ENCODE measurements at places on chromosomes 4 and X.

GRCh38 chrX:74931214-74931613 lies 6.0 kb upstream of the NEXMIF start:
- no peak for DNase-seq

DNA sequence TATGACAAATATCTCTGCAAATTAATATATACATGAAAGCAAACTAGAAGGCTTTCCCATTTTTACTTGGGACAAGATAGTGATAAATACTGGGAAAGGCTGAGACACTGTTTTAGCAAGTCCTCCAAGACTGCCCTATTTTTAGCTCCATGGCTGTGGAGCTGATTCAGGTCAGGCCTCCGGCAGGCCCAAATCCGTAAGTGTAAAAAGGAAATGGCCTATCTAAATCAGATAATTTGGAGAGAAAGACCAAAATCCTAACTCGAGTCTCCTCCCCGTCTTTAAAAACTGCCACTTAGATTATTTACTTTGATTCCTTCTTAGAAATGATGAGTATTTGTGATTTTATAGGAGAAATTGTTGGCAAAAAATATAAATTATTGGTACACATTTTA lies 2.9 kb downstream of the OTUD4 start:
- no peak for DNase-seq

GRCh38 chr4:96703265-96703664 lies 863.4 kb downstream of the PDHA2 start:
- DNase-seq = no peak

GRCh38 chrX:43949669-43950068 lies 23.5 kb downstream of the NDP start:
- peak; percentile 23 for DNase-seq

- no peak for DNase-seq
These were observed 156.6 kb downstream of the GATB start for GRCh38 chr4:151604238-151604637.

DNA sequence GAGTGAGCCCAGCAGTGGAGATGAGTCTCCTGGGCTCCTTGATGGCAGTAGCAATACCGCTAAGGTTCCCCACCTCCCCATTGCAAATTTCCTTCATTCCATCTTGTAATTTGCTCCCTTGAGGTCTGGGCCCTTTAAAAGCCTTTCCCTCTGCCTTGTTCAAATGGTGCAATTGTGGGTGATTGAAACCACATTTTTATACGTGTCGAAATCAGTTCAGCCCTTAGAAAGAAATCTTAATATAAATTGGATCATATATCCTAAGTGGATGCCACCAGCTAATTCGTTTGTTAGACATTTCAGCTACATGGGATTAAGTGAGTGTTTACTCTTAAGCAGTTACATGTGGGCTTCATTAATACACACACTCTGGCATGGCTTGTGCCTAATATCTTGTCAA lies 68.6 kb downstream of the NHS start:
- DNase-seq = no peak

- DNase-seq = no peak
These were observed 3.6 kb downstream of the DRP2 start for GRCh38 chrX:101223226-101223625.

DNA sequence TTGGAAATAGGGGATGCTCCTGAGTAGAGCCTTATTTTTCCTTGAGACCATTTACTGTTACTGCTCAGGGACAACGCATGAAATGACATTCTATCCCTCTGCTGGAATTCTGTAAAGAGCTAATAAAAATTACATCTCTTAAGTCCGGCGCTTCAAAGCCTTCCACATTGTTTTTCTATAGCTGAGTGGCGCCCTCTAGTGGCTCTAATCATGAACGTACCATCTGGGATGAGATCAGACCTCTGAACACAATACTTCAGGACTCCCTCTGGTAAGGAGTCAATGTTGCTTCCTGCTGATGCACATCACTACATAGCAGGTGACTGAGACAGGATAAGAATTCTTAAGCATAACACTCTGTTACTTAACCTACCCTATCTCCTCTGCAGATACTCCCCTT lies 6.0 kb downstream of the HMGN5 start:
- peak; percentile 51 for DNase-seq

DNA sequence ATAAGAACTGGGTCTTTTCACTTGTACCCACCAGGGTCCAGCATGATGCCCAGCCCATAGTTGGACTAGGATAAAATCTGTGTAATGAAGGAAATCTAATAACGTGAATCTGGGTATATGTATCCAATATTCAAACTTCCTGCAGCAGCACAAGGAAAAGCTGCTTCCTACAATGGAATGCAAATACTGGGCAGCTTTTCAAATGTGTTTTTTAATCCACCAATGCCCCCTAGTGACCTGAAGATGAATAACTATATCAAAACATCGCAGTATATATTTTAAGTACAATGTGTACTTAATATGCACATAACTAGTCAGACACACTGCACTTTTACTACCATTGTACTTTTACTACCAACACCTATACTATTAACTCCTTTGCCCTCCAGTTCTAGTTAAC lies 5.3 kb downstream of the APOO start:
- no peak for DNase-seq

- DNase-seq = no peak
These were observed 79.4 kb downstream of the MAOA start for GRCh38 chrX:43735534-43735933.

GRCh38 chr4:67873116-67873515 lies 10.7 kb downstream of the TMPRSS11D start:
- DNase-seq = no peak

- DNase-seq = no peak
These were observed 91.8 kb downstream of the REPS2 start for GRCh38 chrX:17038277-17038676.

DNA sequence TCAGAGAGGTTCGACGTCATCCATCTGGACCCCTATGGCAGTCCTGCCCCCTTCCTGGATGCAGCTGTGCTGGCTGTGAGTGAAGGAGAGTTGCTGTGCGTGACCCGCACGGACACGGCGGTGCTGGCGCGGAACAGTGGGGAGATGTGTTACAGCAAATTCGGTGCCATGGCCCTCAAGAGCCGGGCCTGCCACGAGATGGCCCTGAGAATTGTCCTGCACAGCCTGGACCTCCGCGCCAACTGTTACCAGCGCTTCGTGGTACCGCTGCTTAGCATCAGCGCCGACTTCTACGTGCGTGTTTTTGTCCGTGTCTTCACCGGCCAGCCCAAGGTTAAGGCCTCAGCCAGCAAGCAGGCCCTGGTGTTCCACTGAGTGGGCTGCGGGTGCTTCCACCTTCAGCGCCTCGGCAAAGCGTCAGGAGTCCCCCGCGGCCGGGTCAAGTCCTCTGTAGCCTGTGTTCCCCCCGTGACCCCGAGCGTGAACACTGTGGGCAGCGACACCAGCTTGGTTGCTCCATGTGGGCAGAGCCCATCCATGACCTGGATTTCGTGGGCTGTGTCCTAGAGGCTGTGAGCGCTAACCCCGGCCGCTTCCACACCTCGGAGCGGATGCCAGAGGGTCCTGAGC lies 186.7 kb upstream of the SLITRK2 start:
- no peak for DNase-seq

DNA sequence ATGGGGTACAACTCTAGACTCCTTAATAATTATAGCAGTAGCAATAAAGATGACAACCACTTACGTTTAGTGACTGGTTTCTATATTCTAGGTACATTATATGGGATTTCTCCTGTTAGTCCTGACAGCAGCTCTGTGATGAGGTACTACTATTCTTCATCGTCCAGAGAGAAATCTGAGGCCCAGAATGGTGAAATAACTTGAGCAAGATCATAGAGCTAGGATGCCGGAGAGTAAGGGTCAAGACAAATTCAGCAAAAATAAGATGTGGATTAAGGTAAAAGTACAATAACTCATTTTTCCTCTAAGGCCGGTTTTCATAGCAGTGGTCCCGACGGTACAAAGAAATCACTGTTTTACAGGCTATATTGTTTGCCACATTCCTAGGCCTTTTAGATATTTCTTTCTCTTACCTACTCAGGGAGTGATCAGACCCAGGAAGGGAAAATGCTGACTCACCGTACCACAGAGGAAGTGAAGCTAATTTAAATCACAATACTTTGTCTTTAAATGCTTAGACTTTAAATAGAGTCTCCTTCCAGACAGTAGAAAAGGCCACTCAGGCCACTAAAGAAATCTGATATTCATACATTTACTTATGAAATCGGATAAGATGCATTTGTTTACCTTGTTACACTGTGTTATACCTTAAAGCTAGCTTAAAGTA lies 2023.0 kb upstream of the AGA start:
- DNase-seq = no peak

DNA sequence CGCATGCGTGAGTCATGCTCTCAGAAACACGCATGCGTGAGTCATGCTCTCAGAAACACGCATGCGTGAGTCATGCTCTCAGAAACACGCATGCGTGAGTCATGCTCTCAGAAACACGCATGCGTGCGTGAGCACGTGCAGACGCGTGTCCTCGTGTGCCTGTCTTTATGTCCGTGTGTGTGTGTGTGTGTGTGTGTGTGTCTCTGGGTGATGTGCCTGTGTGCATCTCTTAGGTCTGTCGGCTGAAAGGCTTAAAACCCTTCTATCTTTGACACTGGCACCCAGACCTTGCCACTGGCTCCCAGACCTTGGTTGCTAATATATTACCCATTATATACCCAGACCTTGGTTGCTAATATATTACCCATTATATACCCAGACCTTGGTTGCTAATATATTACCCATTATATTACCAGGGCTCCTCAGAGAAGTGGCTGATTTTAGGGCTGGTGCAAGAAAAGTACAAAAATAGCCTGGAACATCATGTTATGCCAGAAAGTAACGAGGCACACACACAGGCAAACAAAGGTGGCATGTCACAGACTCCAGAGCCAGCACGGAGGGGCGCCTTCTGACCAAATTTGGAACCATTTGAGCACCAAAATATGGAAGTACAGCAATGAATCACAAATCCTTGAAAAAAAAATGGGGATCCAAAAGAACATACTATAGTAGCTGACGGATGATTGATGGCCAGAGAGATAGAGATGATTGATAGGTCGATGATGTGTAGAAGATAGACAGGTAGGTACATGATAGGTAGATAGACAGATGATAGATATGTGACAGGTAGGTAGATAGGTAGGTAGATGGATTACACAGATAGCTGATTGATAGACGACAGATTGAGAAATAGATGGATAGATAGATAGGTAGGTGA lies 19.2 kb upstream of the ADRA2C start:
- DNase-seq = no peak

GRCh38 chr4:103802766-103803165 lies 83.0 kb upstream of the TACR3 start:
- no peak for DNase-seq

DNA sequence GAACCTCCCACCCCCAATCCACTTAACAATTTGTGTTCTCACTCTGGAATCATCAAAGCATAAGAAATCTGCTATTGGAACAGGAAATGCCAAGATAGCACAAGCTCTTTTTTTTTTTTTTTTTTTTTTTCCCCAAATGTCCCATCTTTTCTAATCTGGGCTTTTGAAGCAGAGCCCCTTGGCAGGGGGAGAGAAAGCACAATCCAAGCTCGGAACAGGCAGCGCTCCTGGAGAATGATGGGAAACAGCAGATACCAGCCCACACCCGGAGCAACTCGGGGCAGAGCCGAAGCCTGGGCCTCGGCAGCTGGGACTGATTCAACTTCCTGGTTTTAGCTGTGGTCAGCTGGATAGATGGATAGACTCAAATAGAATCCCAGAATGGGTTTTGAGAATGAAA lies 235.1 kb downstream of the QDPR start:
- DNase-seq = no peak

DNA sequence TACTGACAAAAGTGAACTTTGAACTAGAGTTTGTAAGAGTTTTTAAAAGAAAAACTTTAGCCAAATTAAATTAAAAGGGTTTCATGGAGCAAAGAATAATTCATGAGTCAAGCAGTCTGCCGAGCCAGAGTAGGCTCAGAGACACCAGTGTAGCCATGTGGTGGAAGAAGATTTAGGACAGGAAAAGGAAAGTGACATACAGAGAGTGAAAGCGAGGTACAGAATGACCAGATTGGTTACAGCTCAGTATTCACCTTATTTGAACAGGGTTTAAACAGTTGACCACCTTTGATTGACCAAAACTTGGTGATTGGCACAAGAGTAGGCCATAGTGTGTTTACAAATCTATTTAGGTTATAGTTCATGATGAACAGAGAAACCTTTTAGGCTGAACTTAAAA lies 377.8 kb downstream of the KLHL4 start:
- DNase-seq = no peak

DNA sequence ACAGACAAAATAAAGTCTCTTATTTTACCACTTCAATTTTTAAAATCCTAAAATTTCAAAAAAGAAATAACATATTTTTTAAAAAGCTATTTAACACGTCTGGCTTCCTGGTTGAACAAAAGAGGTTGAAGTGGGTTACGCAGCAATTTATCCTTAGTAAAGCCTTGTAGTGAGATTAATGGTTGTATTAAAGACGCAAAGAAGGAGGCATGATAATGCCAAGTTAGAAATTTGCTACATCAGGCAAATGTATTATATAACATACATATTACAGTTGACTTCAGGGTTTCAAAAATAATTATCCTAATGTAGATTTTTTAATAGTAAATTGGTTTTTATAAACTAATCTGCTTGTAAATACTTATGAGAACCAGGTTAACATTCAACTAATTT lies 35.3 kb downstream of the ANKRD17 start:
- no peak for DNase-seq

- no peak for DNase-seq
These were observed 51.3 kb upstream of the RELL1 start for GRCh38 chr4:37737466-37737865.

Data from activated naive CD4-positive, alpha-beta T cell treated with Interleukin-2 at 50 U/mL for 16 hours (primary cell).